ENCODE measurements at places on chromosomes 4 and X.

GRCh38 chrX:17375637-17376430 lies 834 bp downstream of the NHS start:
- peak; percentile 42 for DNase-seq

DNA sequence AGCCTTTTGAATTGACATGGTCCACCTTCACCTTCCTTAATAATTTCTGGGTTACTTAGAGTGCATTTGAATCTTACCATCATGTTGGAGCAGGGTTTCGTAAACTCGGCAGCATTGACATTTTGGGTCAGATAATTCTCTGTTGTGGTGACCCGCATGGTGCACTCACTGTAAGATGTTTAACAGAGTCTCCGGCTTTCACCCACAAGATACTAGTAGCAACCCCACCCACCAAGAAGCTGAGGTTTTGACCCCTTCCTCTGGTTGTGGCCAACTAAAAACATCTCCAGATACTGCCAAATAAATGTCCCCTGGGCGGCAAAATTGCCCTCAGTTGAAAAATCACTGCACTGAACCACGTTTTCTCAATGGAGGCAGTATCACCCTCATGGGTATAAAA lies 62.7 kb downstream of the CHST7 start:
- DNase-seq: no peak

- DNase-seq: no peak
Measured at GRCh38 chrX:69291116-69291515, 125.9 kb upstream of the PJA1 start.

DNA sequence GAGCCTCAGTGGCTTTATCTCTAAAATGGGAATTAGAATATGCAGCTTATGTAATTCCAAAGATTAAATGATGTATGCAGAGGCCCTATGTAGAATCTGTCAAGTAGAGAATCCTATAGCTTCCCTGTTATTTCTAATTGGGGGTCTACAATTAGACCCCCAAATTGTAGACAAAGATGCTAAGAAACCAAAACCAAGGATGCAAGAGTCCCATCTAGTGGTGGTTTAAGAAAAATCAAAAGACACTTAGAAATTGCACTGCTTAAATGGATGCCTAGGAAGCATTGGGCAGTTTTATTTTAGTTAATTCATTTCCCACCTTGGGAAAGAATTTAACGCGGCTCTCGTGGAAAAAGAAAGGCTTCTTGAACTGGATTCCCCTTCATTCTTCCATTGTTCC lies 115.2 kb downstream of the GABRA2 start:
- no peak for DNase-seq

DNA sequence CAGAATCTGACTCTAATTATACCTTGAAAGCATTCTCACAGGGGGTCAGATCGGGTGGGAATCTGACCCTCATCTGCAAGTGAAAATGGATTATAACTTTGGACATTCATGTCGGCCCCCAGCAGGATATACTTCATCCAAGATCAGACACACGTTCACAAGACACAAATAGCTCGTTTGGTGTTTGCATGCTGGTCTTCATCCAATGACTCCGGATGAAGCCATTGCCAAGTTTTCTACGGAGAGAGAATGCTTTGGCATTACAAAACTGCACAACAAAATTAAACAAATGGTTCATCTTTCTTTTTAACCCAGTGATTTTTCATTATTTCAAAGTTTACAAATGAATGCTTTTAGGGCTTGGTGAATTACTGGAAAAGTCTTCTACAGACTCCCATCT lies 105.5 kb downstream of the MID1 start:
- DNase-seq: no peak

GRCh38 chrX:41796577-41796976 lies 72.6 kb downstream of the GPR82 start:
- DNase-seq: no peak

DNA sequence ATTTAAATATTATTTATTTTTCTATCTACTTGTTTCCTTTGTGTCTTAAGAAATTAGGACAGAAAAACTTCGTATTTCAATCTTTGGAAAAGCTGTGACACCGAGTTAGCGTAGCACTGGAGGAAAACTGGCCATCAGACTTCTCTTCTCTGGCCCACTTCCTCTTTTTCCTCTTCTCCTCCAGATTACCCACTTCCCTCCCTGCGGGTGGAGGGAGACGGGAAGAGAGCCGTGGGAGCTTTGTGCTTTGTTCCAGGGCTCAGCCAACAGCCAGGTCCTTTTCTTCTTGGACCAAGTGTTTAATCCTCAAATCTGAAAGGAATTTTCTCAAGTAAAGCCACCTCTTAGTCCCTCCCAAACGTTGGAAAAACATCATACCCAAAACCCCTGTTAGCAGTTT lies 29.7 kb downstream of the OFD1 start:
- no peak for DNase-seq

DNA sequence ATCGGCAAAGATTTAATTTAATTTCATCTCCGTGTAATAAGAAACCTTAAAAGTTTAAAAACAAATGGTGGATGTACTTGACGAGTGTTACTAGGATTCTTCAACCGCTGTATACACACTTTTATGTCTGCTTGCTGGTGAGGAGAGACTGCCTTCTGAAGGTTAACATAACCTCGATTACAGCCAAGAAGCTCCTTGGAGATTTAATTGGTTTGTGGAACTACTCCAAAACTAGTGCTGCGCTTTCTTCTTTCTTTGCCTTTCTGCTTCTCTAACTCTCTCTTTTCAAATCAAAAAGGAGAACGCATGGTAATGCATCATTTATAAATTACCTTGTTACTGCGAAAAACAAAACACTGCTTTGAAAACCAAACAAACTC lies 109.0 kb downstream of the ANTXR2 start:
- DNase-seq: no peak

GRCh38 chrX:100750883-100751282 lies 19.0 kb upstream of the SYTL4 start:
- DNase-seq: no peak

DNA sequence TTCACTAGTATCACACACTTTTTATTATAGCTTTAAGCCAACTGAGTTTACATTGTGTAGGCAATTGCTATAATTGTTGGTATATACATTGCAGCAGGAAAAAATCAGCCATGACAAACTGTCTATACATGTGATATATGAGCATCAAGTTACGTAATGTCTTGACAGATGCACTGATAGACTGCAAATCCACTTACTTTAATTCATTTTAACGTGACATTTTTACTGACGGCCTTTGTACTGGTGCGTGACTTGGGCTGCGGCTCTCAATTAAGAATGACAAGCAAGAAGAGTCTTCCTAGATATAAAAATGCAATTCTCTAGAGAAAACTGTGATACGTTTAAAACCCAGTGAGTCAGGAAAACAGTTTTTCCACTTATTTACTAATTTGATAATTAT lies 143.8 kb downstream of the ACTRT1 start:
- no peak for DNase-seq

DNA sequence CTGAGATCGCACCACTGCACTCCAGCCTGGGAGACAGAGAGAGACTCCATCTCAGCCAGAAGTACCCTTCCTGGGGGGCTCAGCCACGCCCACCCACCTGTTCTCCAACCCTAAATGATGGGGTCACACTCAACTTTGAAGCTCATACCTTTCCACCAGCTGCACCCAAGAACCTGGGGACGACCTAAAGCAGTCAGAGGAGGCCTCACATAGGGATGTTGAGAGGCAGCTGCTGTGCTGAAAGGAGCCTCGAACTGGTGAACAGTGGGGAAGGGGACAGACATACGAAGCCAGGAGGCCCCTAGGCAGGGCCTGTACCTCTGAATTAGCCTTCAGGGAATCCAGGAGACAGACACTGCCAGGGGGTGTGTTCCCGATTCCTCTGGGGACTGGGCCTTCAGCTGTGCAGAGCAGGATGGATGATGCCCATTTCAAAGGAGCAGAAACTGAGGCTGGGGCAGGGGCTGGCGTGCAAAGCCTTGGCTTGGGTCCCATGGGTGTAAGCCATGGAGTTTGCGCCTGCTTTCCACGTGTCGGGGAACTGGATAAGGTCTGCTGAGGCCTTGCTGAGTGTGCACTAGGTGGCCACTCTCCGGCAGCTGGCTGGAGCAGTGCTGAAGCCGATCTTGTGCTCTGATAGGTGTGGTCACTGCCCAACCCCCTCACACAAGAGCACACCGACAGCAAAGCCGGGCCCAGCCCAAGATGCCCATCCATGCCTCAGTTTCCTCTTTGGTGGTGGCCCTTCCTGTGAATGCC lies 130.8 kb downstream of the CPZ start:
- peak; percentile 26 for DNase-seq

DNA sequence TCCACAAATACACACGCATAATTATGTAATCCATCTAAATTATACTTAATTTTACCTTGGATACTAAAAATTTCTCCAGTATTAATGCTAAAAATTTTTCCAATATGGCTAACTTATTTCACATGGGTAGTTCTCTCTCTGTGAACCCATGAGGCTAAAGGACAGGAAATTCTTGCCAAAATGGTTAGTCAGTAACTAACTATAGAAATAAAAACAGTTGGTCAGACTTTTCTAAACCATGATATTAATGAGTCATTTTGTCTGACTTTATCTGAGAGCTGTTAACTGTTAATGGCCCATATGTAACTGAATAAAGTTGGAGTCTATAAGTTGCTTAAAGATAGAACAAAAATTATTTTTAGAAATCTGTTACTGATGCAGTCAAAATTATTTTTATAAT lies 549.4 kb downstream of the TLL1 start:
- DNase-seq: no peak

DNA sequence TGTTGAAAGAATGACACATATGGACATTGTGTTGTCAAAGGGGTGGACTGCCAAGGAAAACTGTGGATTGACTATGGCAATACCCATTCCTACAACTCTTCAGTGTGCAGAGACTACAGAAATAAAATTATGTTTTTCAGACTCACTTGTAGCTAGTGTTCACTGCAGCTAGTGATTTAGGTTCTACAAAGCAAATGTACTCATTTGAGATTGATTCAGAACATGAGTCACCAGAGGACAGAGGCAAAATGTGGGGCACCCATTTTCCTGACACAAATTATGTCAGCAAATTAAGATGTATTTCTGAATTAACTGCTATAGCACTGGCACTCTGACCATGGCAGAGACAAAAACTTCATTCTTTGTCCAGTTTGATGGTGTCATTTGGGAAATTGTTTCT lies 40.7 kb downstream of the SPCS3 start:
- DNase-seq: no peak

DNA sequence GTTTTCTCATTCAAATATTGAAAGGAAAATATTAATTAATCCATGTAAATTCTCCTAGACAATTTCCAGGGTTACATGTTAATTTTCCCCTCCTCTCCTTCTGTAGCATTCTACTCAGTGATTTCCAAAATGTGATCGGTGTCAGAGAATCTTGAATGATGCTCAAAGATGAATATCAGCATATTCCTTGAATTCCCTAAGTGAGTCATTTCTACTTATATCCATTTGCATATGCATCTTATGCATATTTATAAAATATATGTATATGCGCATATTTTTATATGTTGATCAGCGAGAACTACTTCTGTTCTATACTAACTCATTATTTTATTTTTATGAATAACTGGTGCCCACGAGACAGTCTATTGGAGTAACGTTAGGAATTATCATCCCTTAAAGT lies 33.9 kb upstream of the GALNTL6 start:
- no peak for DNase-seq

- DNase-seq: no peak
Measured at GRCh38 chr4:89306486-89307177, 968 bp downstream of the GPRIN3 start.

- DNase-seq: no peak
Measured at GRCh38 chr4:102575369-102576129, 74.4 kb downstream of the NFKB1 start.

- no peak for DNase-seq
Measured at GRCh38 chr4:131316086-131316485, 1833.0 kb upstream of the PCDH10 start.

DNA sequence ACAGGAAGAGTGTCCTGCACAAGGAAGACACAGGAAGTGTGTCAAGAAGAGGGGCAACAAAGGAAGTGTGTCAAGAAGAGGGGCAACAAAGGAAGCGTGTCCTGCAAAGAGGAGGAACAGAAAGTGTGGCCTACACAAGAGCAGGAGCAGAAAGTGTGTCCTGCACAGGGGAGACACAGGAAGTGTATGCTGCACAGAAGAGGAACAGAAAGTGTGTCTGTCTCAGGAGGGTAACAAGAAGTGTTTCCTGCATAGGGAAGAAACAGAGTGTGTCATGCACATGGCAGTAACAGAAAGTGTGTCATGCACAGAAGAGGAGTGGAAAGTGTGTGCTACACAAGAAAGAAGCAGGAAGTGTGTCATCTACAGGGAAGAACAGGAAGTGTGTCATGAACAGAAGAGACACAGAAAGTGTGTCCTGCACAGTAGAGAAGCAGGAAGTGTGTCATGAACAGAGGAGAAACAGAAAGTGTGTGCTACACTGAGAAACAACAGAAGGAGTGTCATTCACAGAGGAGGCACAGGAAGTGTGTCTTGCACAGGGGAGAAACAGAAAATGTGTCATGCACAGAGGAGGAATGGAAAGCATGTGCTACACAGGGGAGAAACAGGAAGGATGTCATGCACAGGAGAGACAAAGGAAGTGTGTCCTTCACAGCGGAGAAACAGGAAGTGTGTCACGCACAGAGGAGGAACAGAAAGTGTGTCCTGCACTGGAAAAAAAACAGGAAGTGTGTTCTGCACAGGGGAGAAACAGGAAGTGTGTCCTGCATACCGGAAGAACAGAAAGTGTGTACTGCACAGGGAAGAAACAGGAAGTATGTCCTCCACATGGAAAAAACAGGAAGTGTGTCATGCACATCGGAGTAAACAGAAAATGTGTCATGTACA lies 526.4 kb upstream of the PRKX start:
- DNase-seq: no peak

DNA sequence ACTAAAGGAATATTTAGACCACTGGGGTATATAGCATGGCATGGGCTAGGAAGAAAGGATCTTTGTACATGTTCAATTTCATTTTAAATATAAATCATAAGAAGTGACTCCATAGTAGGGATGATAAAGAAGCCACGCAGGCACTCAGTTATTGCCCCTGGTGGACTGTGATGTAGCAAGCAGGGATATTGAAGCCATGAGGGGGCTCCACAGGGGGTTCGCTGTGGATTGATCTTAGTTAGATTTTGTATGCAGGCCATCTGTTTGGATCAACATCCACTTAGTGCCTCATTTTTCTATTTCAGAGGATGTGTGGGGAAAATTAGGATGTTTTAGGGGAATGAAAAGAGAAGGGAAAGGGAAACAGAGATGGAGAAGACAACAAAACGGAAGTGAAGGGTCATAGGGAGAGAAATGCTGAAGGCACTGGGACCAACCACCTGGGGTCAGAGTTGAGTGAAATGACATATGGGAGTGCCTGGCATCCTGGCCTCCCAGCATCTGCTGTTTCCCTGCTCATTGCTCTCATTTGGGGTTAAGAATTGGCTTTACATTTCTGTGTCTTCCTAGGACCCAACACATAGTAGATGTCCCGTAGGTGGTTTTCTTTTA lies 11.2 kb upstream of the FREM3 start:
- DNase-seq: peak; percentile 54

DNA sequence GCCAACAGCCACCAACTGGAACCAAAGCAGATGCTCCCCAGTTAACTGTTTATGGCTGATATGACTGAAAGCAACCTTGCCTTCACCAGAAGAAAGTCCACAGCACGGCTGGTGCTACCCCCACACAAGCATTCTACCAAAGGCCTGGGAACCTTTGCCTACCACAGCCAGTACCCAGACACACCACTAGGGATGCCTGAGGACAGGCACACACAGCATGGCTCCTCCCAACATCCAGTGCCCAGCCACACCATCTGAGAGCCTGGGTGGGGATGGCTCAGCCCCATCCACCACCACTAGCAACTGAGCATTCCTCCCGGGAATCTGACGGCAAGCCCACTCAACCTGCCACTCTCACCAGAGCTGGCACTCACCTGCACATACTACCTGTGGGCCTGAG lies 178.6 kb downstream of the SLC7A11 start:
- DNase-seq: no peak
